DMS153 (cell line): ENCODE measurements at places on chromosomes 16 and 17.

- no peak for DNase-seq
Observed at GRCh38 chr16:62225675-62226074, 189.4 kb upstream of the CDH8 start.

DNA sequence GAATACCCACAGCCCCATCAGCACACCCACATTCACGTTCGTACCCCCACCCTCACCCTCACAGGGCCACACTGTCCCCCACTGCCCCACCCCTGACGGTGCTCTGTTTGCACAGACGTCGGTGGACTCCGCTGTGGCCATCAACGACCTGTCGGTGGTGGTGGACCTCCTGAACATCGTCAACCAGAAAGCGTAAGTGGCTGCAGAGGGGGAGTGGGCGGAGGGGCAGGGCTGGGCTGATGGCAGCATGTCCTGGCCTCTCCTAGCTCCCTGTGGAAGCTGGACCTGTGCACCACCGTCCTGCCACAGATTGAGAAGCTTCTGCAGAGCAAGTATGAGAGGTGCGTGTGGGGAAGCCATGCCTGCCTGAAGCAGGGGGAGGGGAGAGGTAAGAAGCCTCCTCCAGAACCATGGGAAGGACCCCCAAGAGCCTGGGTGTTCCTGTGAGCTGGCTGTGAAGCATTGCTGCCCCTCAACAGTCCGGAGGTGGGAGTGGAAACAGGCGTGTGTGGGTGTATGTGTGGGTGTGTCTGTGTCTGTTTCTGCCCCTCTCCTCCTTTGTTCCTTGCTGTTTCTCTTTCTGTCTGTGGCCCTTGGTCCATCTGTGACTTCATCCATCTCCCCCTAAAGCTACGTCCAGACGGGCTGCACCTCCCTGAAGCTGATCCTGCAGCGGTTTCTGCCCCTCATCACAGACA, 20.3 kb downstream of the KATNB1 start:
- DNase-seq = no peak

DNA sequence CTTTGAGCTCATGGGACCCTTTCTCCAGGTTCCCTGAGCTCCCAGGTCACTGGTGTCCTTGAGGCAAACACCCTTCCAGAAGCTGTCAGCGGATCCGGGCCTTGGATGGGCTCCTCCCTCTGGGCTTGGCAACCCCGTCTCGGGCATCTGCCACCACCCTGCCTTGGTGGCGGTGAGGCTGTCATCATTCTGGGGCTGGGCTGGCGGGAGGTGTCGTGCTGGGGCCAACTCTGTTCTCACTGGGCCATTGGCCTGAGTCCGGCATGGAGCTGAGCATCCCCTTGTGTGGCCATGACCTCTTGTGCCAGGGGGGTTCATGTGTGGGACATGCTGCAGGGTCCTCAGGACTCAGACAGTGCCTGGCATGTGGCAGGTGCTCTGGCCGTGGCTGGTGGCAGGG, 197.6 kb downstream of the LAT start:
- DNase-seq = no peak

GRCh38 chr17:71764505-71764904, 356.3 kb upstream of the SOX9 start:
- peak; percentile 19 for DNase-seq

- no peak for DNase-seq
Observed at GRCh38 chr16:67882374-67883145, 2.1 kb upstream of the NRN1L start.

DNA sequence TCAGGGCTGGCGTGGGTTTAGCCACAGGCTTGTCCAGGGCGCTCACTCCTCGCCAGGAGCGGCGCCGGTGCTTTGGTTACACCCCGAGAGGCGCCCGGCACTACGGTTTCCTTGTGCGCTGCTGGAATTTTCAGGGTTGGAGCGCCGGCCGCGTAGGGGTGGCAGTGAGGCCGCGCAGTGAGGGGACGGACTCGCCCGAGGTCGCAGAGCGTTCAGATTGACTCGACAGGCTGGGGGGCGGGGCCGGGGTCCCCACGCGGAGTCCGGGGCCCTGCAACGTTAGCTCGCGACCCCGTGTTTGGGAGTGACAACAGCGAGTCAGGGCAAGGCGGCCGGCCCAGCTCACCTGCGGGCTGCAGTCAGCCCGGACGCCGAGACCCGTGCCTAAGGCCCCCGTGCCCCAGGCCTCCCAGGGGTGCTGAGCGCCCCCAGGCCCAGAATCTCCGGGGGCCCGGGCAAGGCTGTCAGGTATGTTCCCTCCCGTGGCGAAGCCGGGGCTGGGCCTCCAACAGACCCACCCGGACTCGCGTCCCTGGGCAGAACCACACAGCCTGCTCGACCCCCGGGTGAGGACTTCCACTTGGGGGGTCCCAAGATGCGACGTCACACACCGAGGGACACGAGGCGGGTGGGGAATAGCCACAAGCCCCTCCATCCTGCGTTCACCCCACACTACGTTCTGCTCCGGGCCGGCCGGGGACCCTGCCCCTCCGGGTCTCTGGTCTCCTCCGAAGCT, 1.3 kb upstream of the ACTG1 start:
- peak; percentile 67 for DNase-seq

GRCh38 chr17:82262344-82262743, 11.2 kb downstream of the CSNK1D start:
- DNase-seq = no peak

- peak; percentile 24 for DNase-seq
Observed at GRCh38 chr16:84062734-84063640, 20.4 kb upstream of the SLC38A8 start.

DNA sequence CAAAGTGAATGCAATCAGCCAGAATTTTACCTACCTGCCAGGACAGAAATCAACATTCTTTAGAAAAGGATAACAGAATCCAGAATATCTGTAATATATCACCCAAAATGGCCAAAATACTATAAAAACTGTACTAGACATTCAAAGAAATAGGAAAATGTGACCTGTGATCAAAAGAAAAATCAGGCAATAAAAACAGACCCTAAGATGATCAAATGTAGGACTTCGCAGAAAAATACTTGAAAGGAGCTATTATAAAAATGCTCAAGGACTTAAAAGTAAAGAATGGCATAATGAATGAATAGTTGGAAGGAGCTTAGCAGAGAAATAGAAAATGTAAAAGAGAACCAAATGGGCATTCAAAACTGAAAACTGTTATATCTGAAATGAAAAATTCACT, 4.1 kb downstream of the LPCAT2 start:
- DNase-seq = no peak

GRCh38 chr16:83345846-83346640, 461.7 kb upstream of the HSBP1 start:
- no peak for DNase-seq

- DNase-seq = no peak
Observed at GRCh38 chr16:629833-630248, 944 bp upstream of the WFIKKN1 start.
